ENCODE measurements at places on chromosomes 5 and 9.

- H3K4me1 ChIP-seq: no peaks in the 10 kb centered on the region
- no peak for DNase-seq
- no peaks in the 10 kb centered on the region for H3K27me3 ChIP-seq
- no peaks in the 10 kb centered on the region for H3K36me3 ChIP-seq
- no peak overlapping the region for H3K4me3 ChIP-seq
These were observed 7.3 kb downstream of the PDGFRB start for GRCh38 chr5:150148117-150148927.

DNA sequence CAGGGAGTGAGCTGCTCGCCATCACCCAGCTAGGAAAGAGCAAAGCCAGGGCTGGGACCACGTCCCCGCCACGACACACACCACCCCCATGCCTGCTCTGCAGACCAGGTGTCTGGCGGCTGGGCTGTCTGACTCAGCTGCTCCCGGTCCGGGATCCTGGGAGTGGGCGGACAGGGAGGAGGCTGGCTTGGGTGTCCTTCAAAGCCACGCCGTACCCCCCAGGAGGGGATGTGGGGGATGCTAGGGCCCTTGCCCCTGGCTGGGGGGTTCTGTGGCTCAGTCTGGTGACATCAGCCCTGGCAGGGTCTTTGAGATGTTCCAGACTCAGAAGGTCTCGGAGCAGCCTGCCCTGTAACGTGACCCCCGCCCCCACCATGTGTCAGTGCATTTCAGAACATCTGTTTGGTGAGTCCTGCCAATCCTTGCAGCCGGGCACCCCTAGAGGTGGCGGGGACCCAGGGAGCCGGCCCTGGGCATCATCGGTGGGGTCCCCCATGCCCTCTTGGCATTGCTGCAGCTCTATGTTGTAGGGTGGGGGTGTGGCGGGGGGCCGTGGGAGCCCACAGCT is 62.3 kb downstream of the HMCN2 start:
- H3K27ac ChIP-seq: no peak overlapping the region
- peaks cover 15% of the 10 kb centered on the region for H3K27me3 ChIP-seq
- H3K36me3 ChIP-seq: no peaks in the 10 kb centered on the region
- no peak for DNase-seq

DNA sequence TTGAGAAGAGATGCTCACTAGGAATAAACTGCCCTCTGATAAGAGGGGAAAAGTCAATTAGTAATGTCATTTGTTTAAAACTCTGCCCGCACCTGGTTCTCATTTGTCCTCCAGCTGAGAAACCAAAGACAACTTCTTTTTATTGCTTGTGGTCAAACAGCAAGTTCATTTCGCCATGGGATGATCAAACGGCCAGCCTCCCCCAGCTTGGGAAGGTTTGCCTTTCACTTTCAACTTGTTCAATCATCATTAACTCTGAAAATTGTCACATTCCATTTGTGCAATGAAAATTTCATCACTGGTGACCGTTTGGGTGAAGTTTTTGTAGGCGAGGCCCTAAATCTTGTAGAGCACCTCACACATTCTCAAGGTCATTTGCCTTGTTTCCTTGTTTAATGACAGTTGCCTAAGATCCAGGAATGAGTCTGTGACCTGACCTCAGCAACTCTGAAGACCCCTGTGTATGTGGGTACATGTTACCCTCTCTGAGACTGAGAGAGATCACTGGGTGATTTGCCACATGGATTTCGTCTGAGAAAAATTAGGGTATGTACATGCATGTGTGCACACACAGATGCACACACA is 117.7 kb downstream of the MARCHF3 start:
- no peaks in the 10 kb centered on the region for H3K4me1 ChIP-seq
- no peak overlapping the region for H3K27ac ChIP-seq

DNA sequence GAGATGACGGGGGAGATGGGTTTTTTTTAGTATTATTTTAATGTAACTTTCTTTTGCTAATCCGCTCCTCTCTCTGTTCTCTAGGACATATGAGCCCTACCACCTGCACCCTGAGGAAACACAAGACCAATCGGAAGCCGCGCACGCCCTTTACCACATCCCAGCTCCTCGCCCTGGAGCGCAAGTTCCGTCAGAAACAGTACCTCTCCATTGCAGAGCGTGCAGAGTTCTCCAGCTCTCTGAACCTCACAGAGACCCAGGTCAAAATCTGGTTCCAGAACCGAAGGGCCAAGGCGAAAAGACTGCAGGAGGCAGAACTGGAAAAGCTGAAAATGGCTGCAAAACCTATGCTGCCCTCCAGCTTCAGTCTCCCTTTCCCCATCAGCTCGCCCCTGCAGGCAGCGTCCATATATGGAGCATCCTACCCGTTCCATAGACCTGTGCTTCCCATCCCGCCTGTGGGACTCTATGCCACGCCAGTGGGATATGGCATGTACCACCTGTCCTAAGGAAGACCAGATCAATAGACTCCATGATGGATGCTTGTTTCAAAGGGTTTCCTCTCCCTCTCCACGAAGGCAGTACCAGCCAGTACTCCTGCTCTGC is 4.8 kb downstream of the MSX2 start:
- no peak overlapping the region for H3K27ac ChIP-seq
- H3K36me3 ChIP-seq: peaks cover 11% of the 10 kb centered on the region
- peaks cover 3% of the 10 kb centered on the region for H3K4me1 ChIP-seq
- no peaks in the 10 kb centered on the region for H3K27me3 ChIP-seq

DNA sequence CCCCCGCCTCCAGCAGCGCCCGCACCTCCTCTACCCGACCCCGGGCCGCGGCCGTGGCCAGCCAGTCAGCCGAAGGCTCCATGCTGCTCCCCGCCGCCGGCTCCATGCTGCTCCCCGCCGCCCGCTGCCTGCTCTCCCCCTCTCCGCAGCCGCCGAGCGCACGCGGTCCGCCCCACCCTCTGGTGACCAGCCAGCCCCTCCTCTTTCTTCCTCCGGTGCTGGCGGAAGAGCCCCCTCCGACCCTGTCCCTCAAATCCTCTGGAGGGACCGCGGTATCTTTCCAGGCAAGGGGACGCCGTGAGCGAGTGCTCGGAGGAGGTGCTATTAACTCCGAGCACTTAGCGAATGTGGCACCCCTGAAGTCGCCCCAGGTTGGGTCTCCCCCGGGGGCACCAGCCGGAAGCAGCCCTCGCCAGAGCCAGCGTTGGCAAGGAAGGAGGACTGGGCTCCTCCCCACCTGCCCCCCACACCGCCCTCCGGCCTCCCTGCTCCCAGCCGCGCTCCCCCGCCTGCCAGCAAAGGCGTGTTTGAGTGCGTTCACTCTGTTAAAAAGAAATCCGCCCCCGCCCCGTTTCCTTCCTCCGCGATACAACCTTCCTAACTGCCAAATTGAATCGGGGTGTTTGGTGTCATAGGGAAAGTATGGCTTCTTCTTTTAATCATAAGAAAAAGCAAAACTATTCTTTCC is 19.3 kb downstream of the CDKN2A start:
- no peaks in the 10 kb centered on the region for H3K36me3 ChIP-seq
- H3K27me3 ChIP-seq: no peaks in the 10 kb centered on the region
- peak overlapping the region; percentile 74 for H3K27ac ChIP-seq
- H3K4me3 ChIP-seq: peak overlapping the region; percentile 57
- peak; percentile 29 for DNase-seq

DNA sequence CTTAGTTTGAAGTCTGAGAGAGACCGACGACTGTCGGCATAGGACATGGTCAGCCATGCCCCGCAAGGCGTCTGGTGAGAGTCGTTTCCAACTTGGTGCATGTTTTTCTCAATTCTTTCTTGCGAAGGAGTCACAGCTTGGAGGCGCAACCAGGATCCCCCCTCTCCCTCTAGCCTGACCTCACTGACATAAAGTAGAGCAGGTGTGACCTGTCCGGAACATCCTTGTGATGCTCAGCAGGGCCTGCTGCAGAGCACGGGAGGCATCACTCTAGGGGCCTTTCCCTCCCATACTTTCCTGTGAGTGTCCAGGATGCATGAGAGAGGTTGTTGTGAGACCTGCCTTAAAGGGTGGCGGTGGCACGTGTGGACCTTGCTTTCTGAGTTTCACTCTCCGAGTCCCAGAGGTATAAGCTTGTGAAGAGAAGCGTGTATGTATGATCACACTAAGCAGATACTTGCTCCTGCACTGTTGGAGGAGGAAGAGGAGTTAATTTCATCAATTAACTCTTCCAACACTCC is 5.0 kb downstream of the TENT4A start:
- H3K4me3 ChIP-seq: no peak overlapping the region
- H3K27ac ChIP-seq: no peak overlapping the region
- peaks cover 8% of the 10 kb centered on the region for H3K4me1 ChIP-seq
